NCI-H1694 (cell line): ENCODE measurements at places on chromosomes 3 and 15.

- no peak for DNase-seq
These were observed 94.6 kb downstream of the ZPLD1 start for GRCh38 chr3:102529452-102529851.

DNA sequence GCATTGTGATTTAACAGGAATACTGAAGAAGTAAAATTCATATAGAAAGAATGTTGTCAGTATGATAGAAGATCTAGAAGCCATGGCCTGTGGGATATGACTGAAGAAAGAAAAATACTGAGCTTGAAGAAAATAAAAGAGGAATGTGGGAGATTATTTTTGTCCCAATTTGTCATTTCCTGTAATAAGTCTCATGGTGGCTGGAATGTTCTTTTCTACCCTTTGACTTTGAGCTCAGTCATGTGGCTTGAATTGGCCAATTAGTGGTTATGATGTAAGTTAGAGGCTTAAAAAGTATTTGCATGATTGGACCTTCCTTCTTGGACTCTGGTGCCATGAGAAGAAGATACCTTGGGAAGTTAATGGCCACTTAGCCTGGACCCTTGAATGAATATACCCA is 14.1 kb downstream of the APH1B start:
- no peak for DNase-seq

DNA sequence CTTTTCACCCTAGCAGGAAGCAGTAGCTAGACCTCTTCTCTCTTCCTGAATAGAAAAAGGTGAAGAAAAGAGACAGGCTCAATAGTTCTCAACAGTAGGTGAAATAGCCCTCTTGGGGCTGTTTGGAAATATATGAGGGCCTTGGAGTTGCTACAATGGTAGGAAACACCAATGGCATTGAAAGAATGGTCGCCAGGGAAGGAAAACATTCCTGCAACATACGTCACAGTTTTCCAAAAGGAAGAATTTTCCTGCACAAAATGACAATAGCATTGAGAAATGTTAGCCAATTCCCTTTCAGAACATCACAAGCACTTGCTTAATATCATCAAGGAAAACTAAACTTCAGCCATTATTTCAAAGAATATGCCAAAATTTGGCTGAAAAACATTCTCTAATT is 484.5 kb downstream of the IGSF11 start:
- no peak for DNase-seq

GRCh38 chr3:46667061-46667621 is 26.3 kb downstream of the ALS2CL start:
- no peak for DNase-seq

GRCh38 chr3:73433079-73433478 is 191.7 kb downstream of the PDZRN3 start:
- no peak for DNase-seq

DNA sequence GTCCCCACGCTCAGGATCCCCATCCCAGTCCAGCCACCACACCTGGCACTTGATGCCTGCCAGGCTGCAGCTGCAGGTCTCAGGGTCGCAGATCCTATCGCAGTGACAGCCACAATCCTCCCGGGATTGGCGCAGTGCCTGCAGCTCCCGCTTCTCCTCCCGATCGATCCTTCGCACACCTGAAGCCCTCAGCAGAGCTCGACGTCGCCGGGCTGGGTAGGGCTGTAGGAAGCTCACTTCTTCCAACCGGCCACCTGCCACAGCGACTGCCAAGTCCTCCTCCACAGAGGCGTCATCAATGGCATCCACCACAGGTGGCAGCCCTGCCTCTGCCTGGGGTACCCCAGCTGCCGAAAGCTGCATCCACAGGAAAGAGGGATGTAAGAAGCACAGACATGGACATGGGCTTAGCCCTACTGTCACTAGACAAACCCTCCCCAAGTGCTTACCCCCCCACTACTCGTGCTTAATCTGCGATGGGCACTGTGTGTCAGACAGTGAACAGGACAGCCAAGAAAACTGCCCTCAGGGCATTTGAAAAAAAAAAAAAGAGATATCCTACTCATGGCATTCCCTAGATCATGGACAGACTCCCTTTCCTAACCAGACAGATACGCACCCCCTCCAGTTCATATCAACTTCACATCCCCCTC is 9.2 kb downstream of the CSRNP1 start:
- no peak for DNase-seq
